ENCODE measurements at places on chromosomes 1 and 21.

DNA sequence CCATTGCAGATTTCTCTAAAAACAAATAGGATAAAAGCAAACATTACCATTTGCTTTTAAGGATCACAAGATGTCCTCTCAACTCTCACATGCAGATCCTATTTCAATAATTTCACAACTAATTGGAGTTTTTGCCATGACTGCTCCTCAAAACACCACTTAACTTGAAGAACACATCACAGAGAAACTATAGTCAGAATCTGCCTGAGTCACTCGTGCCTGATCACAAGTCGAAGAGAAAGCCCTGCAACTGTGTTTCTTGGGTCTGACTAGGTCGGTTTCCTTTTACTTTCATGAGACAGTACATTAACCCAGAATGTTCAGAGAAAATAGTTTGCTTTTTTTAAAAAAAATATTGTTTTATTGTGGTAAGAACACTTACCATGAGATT lies 46.3 kb upstream of the SMYD2 start:
- peak; percentile 75 for DNase-seq

- DNase-seq: no peak
These were observed 4.8 kb upstream of the ARF1 start for GRCh38 chr1:228077565-228078330.

DNA sequence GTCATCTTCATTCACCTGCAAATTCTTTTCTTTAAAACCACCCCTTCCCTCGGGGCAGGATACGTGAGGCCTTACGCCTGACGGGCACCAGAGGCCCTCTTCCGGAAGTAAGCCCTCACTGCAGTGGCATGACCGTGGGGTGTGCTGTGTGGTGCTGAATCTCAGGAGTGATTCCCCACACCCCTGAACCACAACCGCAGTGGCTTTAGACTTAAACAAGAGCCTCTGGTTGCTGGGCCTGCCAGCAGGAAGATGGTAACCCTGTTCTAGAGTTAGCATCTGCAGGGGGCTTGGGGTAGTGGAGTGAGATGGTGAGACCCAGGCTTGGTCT lies 12.1 kb downstream of the BSND start:
- no peak for DNase-seq

DNA sequence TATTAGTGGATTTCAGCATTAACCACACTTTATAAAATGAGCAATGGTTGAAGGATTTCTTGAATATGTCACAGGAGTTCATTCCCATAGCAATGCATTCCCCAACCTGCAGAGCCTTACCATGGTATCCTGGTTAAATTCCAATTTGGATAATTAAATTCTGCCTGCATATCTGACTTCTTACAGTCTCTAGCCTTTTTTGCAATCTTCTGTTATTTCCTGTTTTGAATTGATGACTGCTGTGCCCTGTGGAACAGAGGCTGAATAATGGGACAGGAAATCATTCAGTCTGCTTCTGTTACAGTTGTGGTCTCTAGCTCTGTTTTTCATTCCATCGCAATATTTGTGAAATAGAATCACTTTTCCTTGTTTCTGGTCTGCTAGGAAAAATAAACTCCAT lies 1823.9 kb downstream of the PLA2G4A start:
- no peak for DNase-seq

DNA sequence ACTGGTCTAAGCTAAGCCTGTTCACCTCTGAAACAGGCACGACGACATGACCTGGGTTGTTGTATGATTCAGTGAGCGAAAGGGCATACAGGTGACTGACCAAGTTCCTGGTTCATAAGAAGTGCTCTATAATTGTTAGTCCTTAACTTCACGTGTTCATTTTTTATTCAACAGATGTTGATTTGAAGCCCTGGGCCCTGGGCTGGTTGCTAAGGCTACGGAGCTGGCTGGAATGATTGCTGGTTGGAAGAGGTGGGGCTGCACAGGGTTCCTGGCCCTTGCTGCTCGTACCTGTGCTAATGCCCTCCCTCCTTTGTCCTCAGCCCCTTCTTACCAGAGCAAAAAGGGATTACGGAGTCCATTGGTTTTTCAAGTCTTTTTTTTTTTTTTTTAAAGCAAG lies 111.3 kb upstream of the CSF3R start:
- DNase-seq: no peak

- DNase-seq: no peak
These were observed 159.5 kb downstream of the SLC45A1 start for GRCh38 chr1:8477166-8477982.

- DNase-seq: peak; percentile 64
These were observed 4.1 kb upstream of the TFAP2E start for GRCh38 chr1:35568975-35569395.

DNA sequence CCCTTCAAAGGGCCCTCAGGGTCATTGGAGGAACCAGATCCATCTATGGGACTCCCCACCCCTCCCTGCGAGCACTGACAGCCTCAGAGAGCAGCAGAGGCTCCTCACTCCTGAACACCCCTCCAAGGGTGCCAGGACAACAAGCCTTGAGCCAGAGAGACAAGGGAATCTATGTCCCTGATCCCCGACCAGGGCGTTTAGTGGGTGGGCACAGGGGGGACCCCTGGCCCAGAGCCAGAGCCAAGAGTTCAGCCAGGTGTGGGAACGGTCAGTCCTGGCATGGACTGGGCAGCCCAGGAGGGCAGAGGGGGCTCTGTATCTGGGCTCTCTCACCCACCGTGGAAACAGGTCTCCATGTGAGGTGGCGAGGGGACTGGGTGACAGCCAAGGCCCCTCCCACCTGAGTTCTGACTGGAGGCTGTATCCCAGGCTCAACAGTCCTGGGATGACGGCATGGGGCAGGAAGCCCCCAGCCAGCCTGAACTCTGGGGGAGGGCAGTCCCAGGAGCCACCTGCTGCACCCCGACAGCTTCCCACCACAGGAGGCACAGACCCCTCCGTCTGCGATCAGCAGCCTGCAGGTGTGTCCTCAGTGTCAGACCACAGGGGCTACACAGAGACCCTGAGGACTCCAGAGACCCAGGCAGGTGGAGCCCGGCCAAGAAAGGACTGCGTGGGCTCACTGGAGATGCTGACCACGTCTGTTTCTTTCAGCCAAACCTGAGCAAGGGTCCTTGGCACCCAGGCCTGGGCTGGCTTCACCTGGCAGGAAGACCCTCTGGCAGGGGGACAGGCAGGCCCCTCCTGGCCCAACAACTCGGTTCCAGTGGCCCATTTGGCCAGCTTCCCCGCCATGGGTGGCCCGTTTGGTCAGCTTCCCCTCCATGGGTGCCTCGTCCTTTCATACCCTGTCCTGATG lies 11.2 kb upstream of the SRARP start:
- no peak for DNase-seq

- peak; percentile 57 for DNase-seq
These were observed 1.1 kb downstream of the SLC5A9 start for GRCh38 chr1:48223366-48224240.

- DNase-seq: no peak
These were observed 68.0 kb upstream of the TRAPPC10 start for GRCh38 chr21:43944078-43944633.

DNA sequence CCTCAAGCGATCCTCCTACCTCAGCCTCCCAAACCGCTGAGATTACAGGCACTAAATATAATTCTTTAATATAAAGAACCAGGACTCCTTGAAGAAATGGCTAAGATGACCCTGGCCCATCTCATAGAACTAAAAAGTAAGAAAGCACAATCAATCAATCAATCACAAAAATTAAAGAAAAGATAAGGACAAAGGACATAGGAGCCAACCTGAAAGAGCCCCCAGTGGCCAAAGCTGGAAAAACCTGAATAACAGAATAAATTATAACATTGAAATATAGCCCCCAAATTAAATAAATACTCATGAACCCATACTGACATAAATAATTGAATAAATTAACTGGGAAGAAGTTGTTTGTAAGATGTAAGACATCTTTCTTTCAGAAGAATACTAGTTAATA lies 8.9 kb downstream of the NUP210L start:
- DNase-seq: no peak

- no peak for DNase-seq
These were observed 671 bp downstream of the HNRNPU start for GRCh38 chr1:244863491-244864252.

GRCh38 chr1:243438146-243438545 lies 182.3 kb downstream of the SDCCAG8 start:
- no peak for DNase-seq

GRCh38 chr1:39936724-39937491 lies 18.0 kb upstream of the MFSD2A start:
- DNase-seq: no peak

DNA sequence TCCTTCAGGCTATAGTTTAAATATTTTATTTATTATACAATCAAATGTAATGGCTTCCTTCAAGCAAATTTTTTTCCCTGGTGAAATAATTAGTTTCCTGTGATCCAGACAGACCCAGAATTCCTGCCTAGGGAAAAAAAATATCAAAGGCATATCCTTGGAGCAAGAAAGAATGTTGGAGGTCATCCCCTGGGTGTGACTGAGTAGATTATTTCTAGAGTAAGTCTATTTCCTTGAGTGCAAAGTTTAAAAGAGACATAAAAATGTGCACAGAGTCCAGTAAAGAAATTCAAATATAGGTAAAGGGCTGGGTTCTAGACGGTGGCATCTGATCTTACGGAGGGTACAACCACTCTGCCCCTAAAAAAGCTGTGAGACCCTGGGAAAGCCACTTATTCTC lies 32.2 kb upstream of the SAMD13 start:
- no peak for DNase-seq

DNA sequence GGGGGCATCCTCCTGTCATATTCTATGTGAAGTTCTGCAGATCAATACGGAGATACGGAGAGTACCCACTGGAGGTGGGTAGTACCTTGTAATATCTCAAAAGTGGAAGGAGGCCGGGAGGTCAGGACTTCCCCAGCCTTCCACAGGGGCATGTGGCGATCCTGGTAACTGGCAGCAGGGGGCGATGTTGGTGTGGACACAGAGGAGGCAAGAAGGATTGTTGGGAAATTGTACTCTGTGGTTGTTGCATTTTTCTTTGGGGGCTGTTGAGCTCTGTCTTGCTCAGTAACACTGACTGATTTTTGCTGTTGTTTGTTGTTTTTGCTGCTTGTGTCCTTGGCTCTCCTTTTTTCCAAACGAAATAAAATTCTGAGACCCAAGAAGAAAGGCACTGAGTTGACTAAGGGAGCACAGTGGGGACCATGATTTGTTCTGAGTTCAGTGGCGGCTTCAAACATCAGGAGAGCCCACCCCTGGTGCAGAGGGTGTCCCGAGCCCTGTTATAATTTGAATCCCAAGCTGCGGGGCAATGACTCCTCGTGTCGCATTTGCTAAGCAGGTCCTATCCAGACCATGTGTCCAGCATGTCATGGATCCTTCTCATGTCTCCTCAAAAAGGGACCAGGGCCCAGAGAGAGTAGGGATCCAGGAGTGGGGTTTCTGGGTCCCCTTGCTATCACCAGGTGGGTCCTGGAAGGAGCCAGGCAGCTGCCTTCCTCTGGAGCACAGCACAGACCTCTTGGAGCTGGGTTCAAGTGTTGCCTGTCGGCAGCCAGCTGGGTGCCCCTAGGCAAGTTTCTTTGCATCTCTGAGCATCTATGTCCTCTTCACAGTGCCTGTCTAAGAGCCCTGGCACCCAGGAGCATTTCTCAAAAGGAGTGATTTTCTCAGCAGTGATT lies 22.8 kb downstream of the LHX4 start:
- DNase-seq: peak; percentile 67

DNA sequence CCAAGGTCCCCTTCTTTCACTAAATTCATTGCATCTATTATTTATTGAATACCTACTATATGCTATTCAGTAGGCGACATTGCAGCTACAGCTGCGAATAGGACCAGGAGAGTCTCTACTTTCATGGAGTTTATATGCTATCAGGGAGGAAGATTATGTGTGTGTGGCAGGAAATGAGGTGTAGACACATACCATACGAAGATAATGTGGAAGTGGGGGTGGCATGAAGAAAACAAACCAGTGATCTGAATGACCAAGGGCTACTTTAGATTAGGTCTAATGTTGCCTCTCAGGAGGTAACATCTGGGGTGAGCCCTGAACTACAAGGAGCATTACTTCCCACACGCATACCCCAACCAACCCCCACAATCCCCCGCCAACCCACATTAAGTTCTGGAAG lies 1.0 kb upstream of the PPIH start:
- DNase-seq: no peak

GRCh38 chr1:99737016-99737415 lies 29.4 kb downstream of the FRRS1 start:
- peak; percentile 9 for DNase-seq

GRCh38 chr1:74964508-74965102 lies 169.6 kb upstream of the LHX8 start:
- DNase-seq: peak; percentile 96

GRCh38 chr1:182120411-182121258 lies 59.1 kb upstream of the ZNF648 start:
- DNase-seq: no peak

- no peak for DNase-seq
These were observed 21.0 kb upstream of the LYST start for GRCh38 chr1:235887676-235888075.

GRCh38 chr1:95018602-95019369 lies 54.0 kb downstream of the ALG14 start:
- no peak for DNase-seq

DNA sequence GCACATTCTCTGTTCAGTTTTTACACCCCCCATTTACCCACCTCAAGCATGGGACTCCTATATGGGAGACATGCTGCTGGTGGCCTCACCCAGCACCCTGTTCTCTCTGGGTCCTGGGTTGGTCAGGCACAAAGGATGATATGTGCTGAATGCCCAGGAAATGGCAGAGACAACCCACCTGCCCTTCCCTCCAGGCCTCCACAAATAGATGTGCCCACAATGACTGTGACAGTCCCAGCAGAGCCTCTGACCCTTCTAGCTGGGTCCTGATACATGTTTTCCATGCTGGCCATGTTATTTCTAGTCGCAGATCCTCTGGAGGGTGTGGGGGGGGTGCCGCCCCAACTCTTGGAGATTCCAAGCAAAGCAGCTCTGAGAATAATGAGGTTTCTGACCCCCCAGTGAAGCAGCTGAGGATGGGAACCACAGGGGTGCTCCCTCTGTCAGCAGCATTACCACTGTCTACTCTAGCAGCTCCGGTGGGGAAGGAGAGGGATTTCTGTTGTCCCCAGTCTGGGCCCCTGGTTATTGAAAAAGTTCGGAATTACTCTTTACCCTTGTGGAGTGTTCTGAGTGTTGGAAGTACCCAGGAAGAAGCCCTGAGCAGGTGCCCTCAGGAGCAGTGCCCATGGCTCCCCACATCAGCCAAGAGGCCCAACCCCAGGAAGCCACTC lies 1.2 kb upstream of the CCDC28B start:
- no peak for DNase-seq

GRCh38 chr1:44276901-44277300 lies 63.6 kb downstream of the DMAP1 start:
- DNase-seq: no peak

DNA sequence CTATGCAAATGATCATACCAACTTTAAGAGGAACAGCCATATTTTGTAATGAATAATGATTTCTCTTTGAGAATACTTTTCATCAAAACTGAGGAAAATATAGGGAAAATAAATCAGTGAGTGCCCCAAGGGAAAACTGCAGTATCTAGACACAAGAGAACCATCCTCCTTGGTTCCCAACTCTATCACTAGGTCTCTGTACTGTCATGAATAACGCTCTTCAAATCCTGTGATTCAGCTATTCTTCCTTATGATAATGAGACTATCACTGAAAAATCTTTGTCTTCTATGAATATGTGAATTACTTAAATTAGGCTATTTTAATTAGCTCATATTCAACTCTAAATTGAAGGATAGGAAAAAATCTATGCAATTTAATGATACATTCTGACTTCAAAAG lies 2.3 kb downstream of the OR2L5 start:
- DNase-seq: no peak

All from NCI-H345 (cell line).